Keratinocyte (primary cell): ENCODE measurements at places on chromosomes 1 and 21.

DNA sequence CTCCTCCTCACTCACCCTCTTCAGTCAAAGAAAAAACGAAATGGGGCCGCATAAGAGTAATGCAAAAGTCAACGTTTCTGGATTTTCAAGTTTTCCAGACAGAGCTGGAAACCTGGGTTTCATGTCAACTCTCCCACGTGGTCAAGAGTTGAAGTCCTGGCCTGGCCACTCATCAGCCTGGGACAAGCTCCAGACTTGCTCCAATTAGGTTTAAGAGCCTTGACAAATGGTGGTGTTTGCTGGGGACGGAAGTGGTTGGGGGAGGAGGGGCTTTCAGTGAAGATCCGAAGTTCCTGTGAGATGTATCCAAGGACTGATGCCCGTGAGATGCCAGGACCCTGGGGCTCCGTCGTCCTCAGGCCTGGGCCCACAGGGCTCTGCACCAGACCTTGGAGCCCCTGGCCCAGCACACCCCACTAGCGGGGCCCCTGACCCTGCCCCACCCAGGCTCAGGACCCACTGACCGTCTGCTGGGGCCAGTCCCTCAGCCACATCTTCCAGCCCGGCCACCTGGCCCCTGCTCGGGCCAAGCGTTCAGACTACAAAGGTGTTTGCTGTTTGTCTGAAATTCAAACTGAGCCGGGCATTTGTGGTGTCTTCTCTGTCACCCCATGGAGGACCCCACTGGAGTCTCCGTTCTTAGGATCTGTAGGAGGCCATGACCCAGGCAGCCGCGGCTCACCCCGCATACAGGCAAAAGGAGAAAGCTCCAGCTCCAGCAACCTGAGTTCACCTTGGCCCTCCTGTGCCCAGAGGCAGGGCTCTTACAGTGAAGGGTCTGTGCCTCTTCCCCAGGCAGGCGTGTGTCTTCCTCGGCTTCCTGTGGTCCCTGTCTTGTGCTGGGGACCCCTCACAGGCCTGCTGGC is 53.3 kb downstream of the SIK1 start:
- no peak for DNase-seq

DNA sequence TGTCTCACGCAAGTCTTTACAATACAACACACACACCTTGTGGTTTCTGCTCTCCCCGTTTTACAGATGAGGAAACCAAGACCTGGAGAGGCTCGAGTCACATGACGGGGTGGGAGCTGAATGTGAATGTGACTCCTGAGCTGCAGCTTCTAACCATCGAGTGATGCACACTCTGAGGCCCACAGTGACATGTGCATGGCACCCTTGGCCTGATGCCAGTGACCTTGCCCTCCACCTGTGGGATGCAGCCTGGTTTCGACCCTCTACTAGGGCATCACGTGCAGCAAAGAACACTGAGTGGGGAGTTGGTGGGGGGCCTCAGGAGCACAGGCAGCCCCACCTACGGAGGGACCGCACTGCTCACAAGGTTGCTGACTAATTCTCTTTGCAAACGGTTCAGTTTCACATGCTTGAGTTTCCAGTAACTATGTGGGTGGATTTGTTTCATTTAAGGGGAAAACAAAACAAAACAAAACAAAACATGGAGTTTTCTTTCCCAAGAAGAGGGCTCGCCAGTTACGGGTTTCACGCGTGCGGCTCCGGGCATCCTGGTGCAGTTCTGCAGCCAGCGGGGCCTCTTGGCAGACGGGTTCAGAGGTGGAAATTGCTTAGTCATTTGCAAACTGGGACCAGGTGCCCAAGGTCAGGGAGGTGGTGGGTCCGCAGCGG is 22.9 kb downstream of the SPSB1 start:
- no peak for DNase-seq

- no peak for DNase-seq
These were observed 71.9 kb downstream of the CD34 start for GRCh38 chr1:207839083-207839413.

GRCh38 chr1:5793516-5793915 is 198.7 kb downstream of the NPHP4 start:
- no peak for DNase-seq

DNA sequence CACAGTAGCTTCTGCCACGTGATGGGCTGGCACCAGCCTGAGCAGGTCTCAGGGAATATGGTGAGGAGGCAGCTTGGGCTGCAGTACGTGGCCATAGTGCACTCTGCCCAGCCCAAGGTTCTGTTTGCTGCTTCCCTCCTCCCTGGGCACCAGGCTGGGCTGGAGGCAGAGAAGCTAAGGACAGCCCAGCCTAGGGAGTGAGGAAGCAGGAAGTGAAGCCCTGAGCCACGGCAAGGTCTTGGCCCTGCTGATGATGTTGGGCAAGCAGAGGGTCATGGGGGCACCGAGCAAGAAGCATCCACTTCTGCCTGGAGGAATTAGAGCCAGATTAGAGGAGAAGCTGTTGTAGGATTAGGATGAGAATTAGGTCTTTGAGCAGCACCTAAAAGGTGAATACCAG is 326.7 kb upstream of the VAMP3 start:
- no peak for DNase-seq

GRCh38 chr1:203513585-203514031 is 19.7 kb downstream of the OPTC start:
- no peak for DNase-seq

GRCh38 chr1:161008869-161009510 is 12.0 kb downstream of the F11R start:
- no peak for DNase-seq

DNA sequence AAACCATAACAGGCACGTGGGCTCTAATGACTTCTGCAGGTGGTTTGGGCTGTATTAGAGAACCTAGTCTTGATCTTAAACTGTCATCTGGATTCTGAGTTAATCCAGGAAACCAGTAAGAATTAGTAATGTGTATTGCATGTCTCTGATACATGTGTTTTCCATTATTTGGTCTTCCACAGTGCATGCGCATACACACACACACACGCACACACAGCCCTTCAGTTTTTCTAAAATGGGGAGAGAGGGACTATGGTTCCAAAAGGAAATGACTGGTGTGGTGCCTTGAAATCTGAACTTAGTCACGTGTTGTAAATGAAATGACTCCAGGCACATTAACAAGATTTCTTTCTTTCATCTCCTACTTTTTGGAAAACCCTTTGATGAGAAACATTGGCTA is 67.6 kb downstream of the OLFML2B start:
- DNase-seq = no peak

- DNase-seq = no peak
These were observed 1.6 kb downstream of the TMEM200B start for GRCh38 chr1:29121936-29122681.

DNA sequence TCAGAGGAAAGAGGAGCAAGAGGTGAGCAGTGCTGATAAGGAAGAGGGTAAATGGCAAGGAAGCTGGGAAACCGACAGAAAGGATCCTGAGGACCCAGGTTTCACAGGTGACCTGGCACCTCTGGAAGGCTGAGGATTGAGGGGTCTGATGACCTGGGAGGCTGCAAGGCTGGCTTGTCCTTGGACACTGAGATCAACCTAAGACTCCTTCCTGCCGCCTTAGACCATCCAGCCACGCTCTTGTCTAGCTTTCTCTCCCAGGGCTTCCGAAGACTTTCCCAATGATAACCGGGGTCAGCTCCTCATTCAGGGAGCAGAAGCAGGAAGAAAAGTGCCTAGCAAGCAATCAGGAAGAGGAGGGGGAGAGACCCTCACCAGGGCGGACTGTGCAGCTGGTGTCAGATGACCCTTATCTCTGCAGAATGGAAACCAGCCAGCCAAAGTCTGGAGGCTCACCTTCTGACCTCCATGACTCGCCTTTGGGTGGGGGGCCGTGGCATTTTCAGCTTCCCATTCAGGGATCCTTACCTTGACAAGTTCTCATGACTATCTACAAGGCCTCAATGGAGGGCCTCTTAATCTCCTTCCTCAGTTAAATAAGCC is 77.7 kb downstream of the CAPZB start:
- DNase-seq = no peak

DNA sequence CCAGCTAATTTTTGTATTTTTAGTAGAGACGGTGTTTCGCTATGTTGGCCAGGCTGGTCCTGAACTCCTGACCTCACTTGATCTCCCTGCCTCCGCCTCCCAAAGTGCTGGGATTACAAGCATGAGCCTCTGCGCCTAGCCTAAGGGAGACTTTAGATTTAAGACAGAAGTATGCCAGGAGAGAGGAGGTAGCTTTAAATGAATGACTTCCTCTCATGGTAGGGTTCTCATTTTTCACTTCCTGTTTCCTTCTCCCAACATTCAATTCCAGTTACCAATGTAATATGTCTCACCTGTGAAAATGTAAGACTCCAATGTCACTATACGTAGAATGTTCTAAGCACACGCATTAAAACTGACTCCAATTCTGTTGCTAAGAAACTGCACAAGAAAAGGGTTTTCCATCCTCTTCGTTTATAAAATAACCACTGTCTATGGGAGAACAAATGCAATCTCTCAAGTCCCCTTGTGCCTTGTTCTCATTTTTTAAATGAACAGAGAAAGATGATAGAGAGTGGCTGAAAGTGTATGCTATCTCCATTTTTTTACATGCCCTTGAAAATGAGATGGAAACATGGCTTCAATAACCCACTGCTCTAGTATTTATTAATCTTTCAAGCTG is 140.0 kb downstream of the SLC45A1 start:
- DNase-seq = no peak
